Thoracic aorta endothelial cell (primary cell): ENCODE measurements at places on chromosomes 4 and X. TPM values are rescaled to one million over a fixed set of nuclear protein-coding genes. Genes with fewer than 3 reads are reported as not detected.

The SHISA3 gene
- total RNA-seq = 24.2 and 24.5 TPM in 2 replicates

The TRIM60 gene
- total RNA-seq = not detected in 2 replicates

The FGD1 gene
- 6.9 and 8.3 TPM in 2 replicates for total RNA-seq

The AADAT gene
- total RNA-seq = 0.93 and 1.2 TPM in 2 replicates

The GYG2 gene
- total RNA-seq = 0.13 and 0.14 TPM in 2 replicates

The BTK gene
- total RNA-seq = 0.14 and 0.27 TPM in 2 replicates

The QDPR gene
- total RNA-seq = 15.2 and 21.3 TPM in 2 replicates

The SPANXC gene
- not detected in 2 replicates for total RNA-seq

The SLC4A4 gene
- total RNA-seq = 0.13 and 0.29 TPM in 2 replicates

The SSX5 gene
- not detected in 2 replicates for total RNA-seq

The CYSLTR1 gene
- not detected in 2 replicates for total RNA-seq

The MAGEA1 gene
- total RNA-seq = not detected in 2 replicates

The CXCL11 gene
- total RNA-seq = 0.66 and 1.1 TPM in 2 replicates

The GLRA3 gene
- total RNA-seq = not detected in 2 replicates

The NELFA gene
- total RNA-seq = 18.5 and 22.8 TPM in 2 replicates

The WDR1 gene
- total RNA-seq = 447 and 469 TPM in 2 replicates

The TCEAL4 gene
- total RNA-seq = 36.5 and 36.7 TPM in 2 replicates

The MOB1B gene
- total RNA-seq = 28.2 and 29.4 TPM in 2 replicates

The GAGE12F gene
- not detected in 2 replicates for total RNA-seq

The KCNIP4 gene
- total RNA-seq = not detected in 2 replicates

The CENPVL2 gene
- total RNA-seq = not detected in 2 replicates

The ADGRG2 gene
- not detected in 2 replicates for total RNA-seq

The MMRN1 gene
- total RNA-seq = 891 and 1,074 TPM in 2 replicates

The TEX13D gene
- not detected in 2 replicates for total RNA-seq

The EMCN gene
- 17.3 and 94.7 TPM in 2 replicates for total RNA-seq

The EOLA2 gene
- 19.7 and 26.2 TPM in 2 replicates for total RNA-seq

The HHIP gene
- total RNA-seq = 792 and 893 TPM in 2 replicates

The BMPR1B gene
- total RNA-seq = 0.29 and 0.66 TPM in 2 replicates

The UGT2B15 gene
- not detected in 2 replicates for total RNA-seq

The C4orf33 gene
- 9.3 and 12.6 TPM in 2 replicates for total RNA-seq

The DAPP1 gene
- not detected in 2 replicates for total RNA-seq

The TEC gene
- total RNA-seq = 0.27 and 1.4 TPM in 2 replicates

The ASB12 gene
- 0.14 TPM in 1 of 2 replicates, not detected in the other for total RNA-seq

The KDR gene
- 156 and 446 TPM in 2 replicates for total RNA-seq

The FAAH2 gene
- 0.07 and 0.66 TPM in 2 replicates for total RNA-seq

The PTCHD1 gene
- total RNA-seq = not detected in 2 replicates

The EDNRA gene
- not detected in 2 replicates for total RNA-seq

The SRPX2 gene
- 109 and 143 TPM in 2 replicates for total RNA-seq

The SERPINA7 gene
- not detected in 2 replicates for total RNA-seq

The FRMPD3 gene
- total RNA-seq = not detected in 2 replicates

The MAML3 gene
- 19.3 and 19.4 TPM in 2 replicates for total RNA-seq
